ENCODE measurements at places on chromosomes 13 and 19.

DNA sequence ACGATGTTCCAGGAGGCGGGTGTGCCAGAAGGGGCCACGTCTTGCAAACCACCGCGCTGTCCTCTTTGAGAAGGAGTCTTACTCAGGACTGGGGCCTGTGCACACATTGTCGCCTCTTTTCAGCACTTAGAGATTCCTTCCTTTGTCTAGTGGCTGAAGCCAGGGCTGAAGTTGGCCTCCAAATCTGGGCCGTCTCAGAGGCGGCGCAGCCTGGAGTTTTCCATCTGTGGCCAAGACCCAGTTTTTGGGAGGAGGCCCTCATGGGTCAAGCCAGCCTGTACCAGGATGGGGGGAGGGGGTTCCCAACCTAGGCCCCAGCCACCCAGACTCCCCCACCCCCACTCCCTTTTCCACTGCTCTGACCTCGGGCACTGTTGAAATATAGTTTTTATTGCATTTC, 11.8 kb downstream of the ANO8 start:
- no peak for DNase-seq

DNA sequence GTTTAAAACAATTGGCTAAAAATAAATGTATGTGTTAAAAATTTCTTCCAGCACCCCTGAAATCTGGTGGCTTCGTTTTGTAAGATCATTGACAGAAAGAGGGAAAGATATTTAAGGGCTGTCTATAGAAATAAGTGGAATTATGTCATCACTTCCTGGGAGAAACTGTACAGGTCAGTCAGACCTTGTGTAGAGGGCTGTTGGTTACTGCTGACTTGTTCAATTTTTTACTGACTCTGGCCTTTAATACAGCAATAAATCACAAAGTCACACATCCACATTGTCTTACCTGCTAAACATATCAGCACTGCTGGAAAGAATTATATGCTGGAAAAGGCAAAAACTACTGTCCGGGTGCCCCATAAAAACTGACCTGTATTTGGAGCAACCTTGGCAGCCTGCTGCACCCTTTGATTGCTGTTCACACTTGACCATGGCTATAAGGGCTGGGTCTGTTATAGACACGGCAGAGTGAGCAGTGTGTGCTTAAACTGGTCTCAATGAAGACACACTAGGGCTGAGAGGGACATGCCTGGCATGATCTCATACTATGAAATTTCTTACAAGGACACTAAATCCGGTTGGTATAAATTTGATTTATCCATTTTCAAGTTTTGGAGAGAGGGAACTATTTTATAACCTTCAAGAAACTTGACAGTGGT, 162.1 kb downstream of the NHLRC3 start:
- no peak for DNase-seq

DNA sequence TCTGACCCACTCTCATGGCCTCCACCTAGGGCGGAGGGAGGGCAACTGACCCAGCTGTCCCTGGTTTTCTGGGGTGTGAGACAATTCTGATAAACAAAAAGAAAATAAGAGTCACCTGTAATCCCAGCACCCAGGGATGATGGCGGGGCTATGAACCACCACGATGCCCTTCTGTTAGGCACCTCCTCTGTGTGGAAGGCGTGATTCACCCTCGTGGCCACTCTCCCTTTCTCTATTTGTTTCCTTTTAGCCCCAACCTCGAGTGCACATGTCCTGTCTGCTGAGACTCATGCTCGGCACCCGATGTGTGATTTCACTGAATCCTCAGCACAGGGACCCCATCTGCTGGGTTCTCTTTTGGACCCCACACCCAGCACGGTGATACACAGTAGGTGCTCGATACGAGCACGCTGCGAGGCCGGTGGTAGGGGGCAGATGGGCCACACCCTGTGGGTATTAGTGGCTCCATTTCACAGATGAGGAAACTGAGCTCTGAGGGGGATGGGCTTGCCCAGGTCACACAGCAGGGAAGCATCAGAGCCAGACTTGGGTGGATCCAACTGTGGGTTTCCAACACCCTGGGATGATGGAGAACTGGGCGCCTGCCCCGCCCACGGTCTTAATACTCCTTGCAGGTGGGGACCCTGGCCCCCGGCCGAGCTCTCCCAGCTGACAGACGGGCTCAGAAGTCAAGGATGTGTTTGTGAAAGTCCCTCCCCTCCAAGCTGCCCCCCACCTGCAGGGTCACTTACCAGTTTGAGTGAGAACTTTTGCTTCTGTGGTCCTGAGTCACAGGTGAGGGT, 24.9 kb downstream of the VRK3 start:
- no peak for DNase-seq

DNA sequence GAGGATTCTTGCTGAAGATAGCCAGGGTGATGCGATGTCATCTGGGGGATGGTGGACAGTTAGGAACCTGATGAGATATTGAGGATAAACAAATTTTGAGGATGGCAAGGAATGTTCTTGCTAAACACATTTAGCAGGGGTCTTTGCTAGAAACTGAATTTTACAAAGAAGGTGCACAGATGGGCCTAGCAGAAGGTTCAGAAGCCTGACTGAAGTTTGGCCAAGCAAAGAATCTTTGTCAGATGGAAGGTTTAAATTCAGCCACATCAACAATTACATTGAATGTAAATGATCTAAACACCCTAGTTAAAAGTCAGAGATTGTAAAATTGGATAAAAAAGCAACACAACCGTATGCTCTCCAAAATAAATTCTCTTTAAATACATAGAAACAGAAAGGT, 68.8 kb downstream of the WASF3 start:
- DNase-seq: no peak

DNA sequence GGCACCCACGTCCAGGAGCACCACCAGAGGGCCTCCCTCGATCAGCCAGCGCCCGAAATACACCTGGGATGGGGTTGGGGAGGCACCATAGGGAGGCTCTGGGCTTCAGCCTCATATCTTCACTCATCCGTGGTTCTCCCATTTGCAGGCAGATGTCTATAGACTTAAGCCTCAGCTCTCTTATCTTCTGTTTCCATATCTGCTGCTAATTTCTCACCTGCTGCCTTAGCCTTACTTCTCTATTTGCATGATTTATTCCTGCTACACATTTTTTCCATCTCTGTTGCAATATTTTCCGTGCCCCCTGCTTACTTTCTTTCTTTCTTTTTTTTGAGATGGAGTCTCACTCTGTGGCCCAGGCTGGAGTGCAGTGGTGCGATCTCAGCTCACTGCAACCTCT, 5.8 kb downstream of the GYS1 start:
- DNase-seq: no peak

All from activated CD4-positive, alpha-beta T cell treated with anti-CD3 and anti-CD28 coated beads, Interleukin-2, Interleukin-4, amounts not matched to agents 100 ng/mL and 50 ng/mL, durations not matched to agents 16 hours and 8 hours (primary cell).